ENCODE measurements at places on chromosomes 4 and X.

GRCh38 chr4:116015062-116015461, 901.6 kb upstream of the NDST4 start:
- DNase-seq = no peak

DNA sequence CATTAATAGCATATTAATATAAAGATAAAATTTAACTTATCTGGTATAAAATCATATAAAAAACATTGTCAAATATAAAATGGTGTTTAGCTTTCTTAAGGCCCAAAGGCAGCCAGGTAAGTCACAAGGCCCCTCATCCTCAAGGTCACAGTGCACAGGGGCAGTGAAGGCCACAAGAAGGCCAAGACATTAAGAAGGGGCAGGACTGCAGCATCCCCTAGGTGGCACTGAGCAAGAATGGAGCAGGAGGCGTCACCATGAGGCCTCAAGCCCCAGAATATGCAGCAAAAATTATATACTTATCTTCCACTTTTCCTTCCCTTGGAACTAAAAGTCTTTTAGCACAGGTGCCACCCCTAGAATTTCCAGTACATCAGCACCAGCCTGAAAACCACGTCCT, 49.5 kb upstream of the MAGEA8 start:
- DNase-seq = no peak

GRCh38 chrX:54447461-54447860, 7.3 kb downstream of the TSR2 start:
- DNase-seq = no peak

- DNase-seq = no peak
These were observed 18.3 kb downstream of the L1CAM start for GRCh38 chrX:153867671-153868070.

DNA sequence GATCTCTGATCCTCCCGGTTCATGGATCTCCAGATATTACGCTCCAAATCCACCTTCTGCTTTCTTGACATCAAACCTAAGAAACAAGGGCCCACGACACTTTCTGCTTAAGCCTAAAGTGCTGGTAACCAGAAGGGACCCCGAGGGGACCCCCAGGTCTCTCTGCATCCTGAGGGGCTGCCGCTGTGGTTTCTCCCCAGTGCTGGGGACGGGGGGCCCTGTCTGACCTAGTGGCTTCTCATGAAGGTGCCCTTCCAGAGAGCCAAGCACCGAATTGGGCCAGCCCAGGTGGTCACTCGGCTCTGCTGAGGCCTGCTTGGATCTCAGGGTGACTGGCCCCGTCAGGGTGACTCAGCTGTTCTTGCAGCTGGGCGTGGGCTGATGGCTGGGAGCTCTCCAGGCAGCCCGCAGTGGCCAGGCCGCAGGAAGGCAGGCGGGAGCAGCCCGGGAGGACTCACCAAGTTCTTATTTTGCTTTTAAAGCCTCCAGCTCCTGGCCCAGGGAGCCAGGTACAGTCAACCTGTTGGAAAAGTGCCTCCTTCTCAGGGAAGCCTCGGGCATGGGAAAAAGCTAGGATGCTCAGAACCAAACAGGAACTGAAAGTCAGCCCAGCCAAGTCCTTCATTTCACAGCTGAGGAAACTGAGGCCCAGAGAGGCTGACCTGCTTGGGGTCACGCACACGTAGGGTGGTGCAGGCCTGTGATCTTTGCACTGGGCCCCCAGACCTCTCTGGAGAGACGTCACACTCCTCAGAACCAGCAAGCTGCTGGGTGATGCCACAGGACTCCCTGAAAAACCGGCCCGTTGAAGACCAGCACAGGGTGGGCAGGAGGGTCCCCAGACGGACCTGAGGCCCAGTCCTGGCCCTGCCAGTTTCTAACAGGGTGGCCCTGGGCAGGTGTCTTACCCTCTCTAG, 16.7 kb downstream of the BLOC1S4 start:
- peak; percentile 71 for DNase-seq

DNA sequence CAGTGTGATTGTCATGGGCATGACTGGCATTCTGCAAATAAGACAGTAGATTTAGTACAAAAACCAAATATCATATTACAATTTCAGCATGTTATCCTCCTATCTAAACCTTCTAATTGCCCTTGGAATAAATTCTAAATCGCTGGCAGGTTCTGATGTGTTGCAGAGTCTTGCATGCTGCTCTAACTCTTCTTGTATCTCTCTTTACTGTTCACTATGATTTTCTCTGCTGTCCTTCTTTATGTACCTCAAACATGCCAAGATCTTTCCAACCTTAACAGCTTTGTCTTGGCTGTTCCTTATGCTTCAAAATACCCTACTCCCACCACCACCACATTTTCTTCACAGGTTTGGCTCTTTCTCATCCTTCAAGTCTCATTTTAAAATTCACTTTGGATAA, 43.0 kb upstream of the KCNIP4 start:
- DNase-seq = no peak

GRCh38 chr4:8252301-8253173, 17.0 kb upstream of the HTRA3 start:
- no peak for DNase-seq

- DNase-seq = no peak
These were observed 185.9 kb upstream of the GATB start for GRCh38 chr4:151946718-151947117.

GRCh38 chr4:159019356-159019755, 83.5 kb upstream of the RAPGEF2 start:
- no peak for DNase-seq

- no peak for DNase-seq
These were observed 14.9 kb upstream of the PIM2 start for GRCh38 chrX:48933757-48934156.

Measured in caudate nucleus (tissue), 63 donors.